Diencephalon (tissue), 1 donor: ENCODE measurements at places on chromosomes 3 and 15. TPM values are rescaled to one million over a fixed set of nuclear protein-coding genes. Genes with fewer than 3 reads are reported as not detected.

INO80 gene
- total RNA-seq = 33.4 TPM

PLCH1 gene
- 30.9 TPM for total RNA-seq

NR2F2 gene
- 28.1 TPM for total RNA-seq

KLHL6 gene
- 1.4 TPM for total RNA-seq

TBC1D21 gene
- not detected for total RNA-seq

ESYT3 gene
- total RNA-seq = 4.4 TPM

KBTBD8 gene
- 18.5 TPM for total RNA-seq

TTLL13 gene
- total RNA-seq = not detected

CSPG4 gene
- 11.5 TPM for total RNA-seq

UBA7 gene
- total RNA-seq = 8.3 TPM

APOD gene
- total RNA-seq = 10.6 TPM

SUSD5 gene
- 7.4 TPM for total RNA-seq

CHRNA3 gene
- total RNA-seq = 4.8 TPM

B2M gene
- 402 TPM for total RNA-seq

GOLGA6L7 gene
- not detected for total RNA-seq

DTWD1 gene
- 38.1 TPM for total RNA-seq

LCTL gene
- total RNA-seq = 0.46 TPM

ANKRD34C gene
- total RNA-seq = 0.92 TPM

ST3GAL6 gene
- 10.6 TPM for total RNA-seq

DNAJB8 gene
- not detected for total RNA-seq

SLC2A2 gene
- not detected for total RNA-seq

MAGEF1 gene
- 47.1 TPM for total RNA-seq

PPP1R14D gene
- total RNA-seq = not detected

PLSCR2 gene
- total RNA-seq = not detected

CLDND1 gene
- total RNA-seq = 153 TPM

CD86 gene
- 1.8 TPM for total RNA-seq

TBC1D5 gene
- 114 TPM for total RNA-seq

ZNF80 gene
- total RNA-seq = 0.23 TPM

LRRC15 gene
- total RNA-seq = not detected

EFCAB12 gene
- 0.92 TPM for total RNA-seq

STAC gene
- total RNA-seq = 13.8 TPM

CYP11A1 gene
- 0.23 TPM for total RNA-seq

C3orf80 gene
- total RNA-seq = 2.5 TPM

SI gene
- total RNA-seq = under 0.01 TPM

ZNF385D gene
- total RNA-seq = 36.7 TPM

TM4SF1 gene
- total RNA-seq = 17.3 TPM

RARB gene
- total RNA-seq = 31.1 TPM

ZNF501 gene
- 22.4 TPM for total RNA-seq

CCR8 gene
- total RNA-seq = not detected

SPATA12 gene
- not detected for total RNA-seq

IL5RA gene
- 11.1 TPM for total RNA-seq

IMPG2 gene
- total RNA-seq = 6.9 TPM

SAMMSON gene
- 0.23 TPM for total RNA-seq

TRAT1 gene
- total RNA-seq = not detected

EPHA6 gene
- total RNA-seq = 83.7 TPM

IQCF5 gene
- not detected for total RNA-seq

LYZL4 gene
- not detected for total RNA-seq

GUCA1C gene
- total RNA-seq = not detected

LRRC31 gene
- not detected for total RNA-seq

GOLGA8S gene
- 0.23 TPM for total RNA-seq

ZNF502 gene
- 13.8 TPM for total RNA-seq

COX17 gene
- 22.6 TPM for total RNA-seq

CMC1 gene
- total RNA-seq = 4.2 TPM
